Stimulated activated CD8-positive, alpha-beta memory T cell treated with anti-CD3 and anti-CD28 coated beads, Interleukin-15, amount 100 ng/mL, for 24 hours (primary cell): ENCODE measurements at places on chromosomes 4 and X.

- no peak for DNase-seq
These were observed 5.9 kb upstream of the SEPTIN6 start for GRCh38 chrX:119698845-119699244.

GRCh38 chrX:68086709-68087108 lies 346.6 kb downstream of the OPHN1 start:
- no peak for DNase-seq

DNA sequence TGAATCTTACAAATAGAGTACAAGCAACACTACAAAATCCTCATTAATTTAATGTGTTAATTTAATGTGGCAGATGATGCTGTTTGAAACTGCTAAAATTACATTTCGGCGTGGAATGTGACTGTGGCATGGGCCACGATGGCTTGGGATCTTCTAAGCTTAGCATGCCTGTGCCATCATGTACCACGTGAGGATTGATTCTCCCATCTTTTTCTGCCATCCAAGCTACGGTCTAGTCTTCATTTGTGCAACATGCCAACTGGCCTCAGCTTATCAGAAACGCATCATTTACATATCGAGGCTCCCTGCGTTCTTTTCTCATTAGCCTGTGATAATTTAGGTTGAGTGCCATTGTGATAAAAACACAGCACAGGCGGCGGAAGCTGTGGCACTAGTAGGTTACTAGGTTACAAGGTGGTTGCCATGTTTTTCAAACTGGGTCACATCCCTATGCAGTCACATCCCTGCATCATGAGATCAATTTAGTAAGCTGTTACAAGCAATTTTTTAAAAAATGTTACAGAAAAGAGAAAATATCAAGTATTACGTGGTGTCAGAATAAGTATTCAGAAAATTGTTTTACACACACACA lies 189.9 kb upstream of the RBPJ start:
- DNase-seq: no peak

- no peak for DNase-seq
These were observed 26.2 kb upstream of the RHOH start for GRCh38 chr4:40170588-40170987.

DNA sequence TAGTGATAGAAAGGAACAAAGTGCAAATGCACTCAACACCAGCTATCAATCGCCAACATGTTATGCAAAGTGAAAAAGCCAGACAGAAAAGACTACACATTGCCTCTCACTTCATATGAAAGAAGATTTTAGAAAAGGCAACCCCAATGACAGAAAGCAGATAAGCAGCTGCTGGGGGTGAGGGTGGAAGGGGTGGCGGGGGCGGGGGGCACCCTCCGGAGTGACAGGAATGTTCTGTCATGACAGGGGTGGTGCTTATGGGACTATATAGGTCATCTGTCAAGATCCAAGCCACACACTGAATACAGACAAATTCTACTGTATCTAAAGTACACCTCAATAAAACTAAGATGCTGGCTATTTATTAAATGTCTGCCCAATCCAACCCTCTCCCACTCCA lies 10.7 kb downstream of the WDR1 start:
- DNase-seq: no peak

- no peak for DNase-seq
These were observed 73.8 kb upstream of the GAB1 start for GRCh38 chr4:143262838-143263237.

GRCh38 chr4:107619066-107619465 lies 101.0 kb downstream of the PAPSS1 start:
- DNase-seq: no peak

DNA sequence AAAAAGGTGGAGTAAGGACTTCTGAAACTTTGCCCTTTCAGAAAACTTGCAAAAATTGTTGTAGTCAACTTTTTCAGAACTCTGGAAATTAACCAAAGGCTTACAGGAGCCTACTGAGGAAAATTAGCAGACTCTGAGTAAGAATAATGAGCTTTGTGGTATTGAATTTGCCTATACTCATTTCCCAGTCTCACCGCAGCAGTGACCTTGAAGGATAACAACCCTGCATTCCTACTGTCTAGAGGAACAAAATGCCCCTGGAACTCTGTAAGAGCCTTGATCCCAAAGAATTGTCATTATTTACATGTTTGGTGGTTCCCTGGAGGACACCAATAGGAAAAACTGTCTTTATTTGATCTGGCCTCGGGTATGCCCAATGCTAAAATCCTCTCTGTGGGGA lies 57.9 kb downstream of the MND1 start:
- DNase-seq: no peak

DNA sequence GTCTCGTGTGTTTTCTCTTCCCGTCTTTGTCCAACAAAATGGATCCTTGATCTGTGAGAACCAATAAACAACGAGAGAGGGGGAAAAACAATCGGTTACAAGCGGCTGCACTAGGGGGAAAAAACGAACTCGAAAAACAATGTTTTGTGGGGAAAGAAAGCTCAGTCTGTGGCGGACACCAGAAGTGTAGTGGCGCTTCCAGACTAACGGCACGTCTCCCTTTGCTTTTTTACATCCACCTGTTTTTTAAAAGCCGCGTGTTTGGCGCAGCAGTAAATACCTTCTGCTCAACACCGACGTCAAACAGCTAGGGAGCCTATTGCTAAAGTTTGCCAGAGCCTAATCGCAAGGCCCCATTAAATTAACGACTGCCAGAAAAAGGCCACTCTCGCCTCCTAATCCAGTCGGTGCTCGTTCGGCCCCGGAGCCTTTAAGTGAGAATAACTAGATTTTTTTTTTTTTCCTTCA lies 3.3 kb downstream of the NKX6-1 start:
- no peak for DNase-seq

DNA sequence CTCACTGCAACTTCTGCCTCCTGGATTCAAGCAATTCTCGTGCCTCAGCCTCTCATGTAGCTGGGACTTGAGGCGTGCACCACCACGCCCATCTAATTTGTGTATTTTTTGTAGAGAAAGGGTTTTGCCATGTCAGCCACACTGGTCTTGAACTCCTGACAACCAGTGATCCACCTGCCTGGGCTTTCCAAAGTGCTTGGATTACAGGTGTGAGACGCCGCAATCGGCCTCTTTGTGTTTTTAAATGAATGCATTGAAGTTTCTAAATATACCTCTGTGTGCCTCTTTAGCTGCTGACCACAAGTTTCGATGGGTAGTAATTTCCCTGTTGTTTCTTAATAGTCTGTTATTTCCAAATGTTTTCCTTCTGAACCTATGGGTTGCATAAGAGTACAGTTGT lies 765.3 kb upstream of the GRIA3 start:
- no peak for DNase-seq

DNA sequence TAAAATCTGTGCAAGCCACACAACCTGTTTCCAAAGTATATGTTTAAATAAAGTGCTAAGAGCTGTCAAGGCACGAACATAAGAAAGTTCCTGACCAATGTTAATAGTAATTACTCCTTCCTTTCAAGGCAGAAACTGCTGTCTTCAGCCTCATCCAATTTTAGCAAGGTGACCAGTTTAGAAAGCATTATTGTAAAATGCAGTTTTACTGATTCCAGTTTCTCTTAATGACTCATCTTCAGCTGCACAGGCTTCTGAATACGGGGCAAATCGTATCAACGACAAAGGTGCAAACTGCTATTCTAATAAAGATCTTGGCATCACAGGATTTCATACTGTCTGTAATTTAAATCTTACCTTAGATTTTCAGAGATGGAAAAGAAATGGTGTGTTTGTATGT lies 87.5 kb downstream of the PPP3CA start:
- no peak for DNase-seq

- no peak for DNase-seq
These were observed 38.3 kb upstream of the MMAA start for GRCh38 chr4:145580906-145581305.

DNA sequence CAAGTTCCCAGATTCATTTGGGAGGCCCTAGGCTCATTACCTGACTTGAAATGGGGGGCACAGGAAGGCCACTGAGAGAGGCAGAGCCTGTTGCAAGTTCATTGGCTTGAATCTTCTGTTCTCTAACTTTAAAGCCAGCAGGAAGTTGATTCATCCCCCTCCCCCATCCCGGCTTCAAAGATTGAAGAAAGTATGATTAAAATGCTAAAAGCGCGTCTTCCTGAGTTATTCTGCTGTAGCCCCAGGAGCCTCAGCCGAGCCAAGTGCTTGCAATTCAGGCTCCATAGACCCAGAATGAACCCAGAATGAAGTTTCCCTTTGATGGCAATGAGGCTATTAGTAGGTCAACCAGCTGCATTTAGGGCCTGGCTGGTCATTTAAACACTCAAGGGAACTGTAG lies 14.7 kb downstream of the CHST7 start:
- no peak for DNase-seq

DNA sequence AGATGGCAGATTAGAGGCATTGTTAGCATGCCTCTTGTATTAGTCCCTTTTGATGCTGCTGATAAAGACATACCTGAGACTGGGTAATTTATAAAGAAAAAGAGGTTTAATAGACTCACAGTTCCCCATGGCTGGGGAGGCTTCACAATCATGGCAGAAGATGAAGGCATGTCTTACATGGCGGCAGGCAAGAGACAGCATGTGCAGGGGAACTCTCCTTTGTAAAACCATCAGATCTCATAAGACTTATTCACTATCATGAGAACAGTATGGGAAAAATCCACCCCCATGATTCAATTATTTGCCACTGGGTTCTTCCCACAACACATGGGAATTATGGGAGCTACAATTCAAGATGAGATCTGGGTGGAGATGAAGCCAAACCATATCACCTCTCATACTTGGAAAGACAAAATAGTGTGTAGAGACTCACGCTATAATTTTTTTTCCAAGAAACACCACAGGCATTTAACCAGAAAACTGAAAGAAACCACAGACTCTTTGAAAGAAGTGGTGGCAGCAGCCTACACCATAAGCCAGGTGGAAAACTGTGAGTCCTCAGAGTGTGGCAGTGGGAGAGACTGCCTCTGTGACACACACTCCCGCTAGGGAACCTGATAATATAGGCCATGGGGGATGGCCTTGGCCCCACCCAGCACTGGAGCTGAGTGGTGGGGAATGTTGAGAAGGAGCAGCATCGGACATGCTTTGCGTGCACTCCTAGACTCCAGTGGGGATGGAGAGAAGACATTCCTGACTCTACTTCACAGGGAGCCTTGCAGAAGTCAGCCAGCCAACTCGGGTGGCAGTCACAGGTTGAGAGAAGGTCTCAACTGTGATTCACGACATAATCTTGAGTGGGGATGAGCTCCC lies 51.5 kb downstream of the SLC2A9 start:
- no peak for DNase-seq

GRCh38 chrX:20664774-20665173 lies 398.1 kb upstream of the RPS6KA3 start:
- no peak for DNase-seq

DNA sequence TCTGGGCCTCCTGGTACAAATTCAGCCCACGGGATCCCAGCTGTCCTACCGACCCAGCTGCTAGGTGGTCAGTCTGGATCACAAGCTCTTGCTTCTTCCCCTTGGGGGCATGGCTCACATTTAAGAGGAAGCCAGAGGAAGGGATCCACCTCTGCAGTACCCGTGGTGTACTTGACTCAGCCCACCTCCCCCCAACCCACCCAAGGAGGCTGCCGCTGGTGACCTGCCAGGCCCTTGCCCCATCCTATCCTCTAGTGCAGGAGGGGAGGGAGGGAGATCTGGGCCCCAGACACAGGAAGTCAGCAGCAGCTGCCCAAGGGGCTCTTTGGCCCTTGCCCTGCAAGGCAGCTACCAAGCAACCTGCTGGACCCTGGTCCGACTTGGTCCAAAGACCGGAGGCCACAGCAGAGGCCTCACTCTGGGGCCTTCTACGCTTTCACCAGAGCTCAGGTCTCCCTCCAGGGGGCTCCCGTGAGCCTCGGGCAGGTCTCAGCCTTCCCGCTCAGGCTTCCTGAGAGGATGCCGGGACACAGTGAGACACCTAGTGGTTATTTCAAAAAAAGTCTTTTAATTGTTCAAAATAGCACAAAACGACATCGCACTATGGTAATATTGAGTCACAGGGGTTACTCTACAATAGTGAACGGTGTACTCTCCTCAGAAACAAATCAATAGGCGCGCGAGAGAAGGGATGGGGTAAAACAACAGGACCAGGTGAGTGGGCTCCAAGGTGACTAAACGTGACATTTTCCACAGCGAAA lies 2.7 kb upstream of the RENBP start:
- no peak for DNase-seq
